AG10803 (cell line): ENCODE measurements at places on chromosomes 7 and 10.

GRCh38 chr7:118502235-118502634, 277.7 kb downstream of the ANKRD7 start:
- no peak for DNase-seq

DNA sequence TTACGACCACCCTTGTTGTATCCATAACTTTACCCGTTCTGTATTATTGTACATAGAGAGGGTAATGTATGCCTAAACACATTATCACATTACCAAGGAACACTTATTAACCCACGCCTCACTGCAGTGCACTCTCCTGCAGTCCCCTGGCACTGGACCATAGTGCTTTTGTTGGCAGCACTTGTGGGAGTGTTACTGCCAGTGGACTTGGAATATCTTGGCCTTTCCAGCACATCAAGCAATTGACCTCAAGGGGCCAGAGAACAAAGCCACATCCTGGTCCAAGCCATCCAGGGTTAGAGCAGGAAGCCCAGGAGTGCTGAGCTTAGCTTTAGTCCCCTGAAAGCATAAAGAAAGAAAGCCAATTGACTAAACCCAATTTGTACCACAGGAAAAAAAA, 304.2 kb downstream of the PCDH15 start:
- DNase-seq, result no peak

DNA sequence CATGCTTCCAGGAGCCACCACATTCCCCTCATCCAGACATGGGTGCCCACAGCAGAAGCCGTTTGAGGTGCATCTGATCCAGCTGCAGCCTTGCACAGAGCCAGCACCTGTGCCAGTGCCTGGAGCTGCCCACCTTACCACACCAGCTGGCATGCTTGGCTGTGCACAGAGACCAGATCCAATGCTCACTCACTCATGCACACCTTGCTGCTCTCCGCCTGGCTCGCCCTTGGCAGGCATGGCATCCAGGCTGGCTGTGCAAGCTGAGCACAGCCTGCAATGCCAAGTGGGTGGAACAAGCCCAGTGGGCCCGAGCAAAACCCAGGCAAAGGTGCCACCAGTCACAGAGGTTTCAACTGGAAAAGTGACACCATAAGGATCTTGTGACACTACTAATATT, 66.9 kb upstream of the SEMA3A start:
- DNase-seq, result no peak

DNA sequence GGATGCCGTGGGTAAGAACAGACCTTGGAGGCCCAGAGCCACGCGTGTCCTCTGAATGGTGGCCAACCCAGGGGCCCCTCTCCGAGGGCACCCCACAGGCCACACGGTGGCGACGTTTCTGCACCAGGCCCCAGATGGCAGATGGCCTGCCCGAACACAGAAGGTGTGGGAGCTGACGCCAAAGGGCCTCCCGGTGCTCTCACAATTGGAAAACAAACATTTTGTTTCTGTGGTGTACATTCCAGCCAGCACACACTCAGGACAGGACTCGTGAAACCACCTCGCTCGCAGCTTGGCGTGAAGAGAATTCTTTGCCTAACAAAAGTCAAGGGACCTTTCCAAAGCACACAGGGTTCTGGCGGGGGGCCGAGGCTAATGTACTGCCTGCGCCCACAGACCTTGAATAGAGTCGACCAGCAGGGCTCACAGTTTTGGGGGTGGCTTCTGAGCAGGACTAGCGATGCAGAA, 112.1 kb downstream of the FAM53B start:
- DNase-seq, result no peak

DNA sequence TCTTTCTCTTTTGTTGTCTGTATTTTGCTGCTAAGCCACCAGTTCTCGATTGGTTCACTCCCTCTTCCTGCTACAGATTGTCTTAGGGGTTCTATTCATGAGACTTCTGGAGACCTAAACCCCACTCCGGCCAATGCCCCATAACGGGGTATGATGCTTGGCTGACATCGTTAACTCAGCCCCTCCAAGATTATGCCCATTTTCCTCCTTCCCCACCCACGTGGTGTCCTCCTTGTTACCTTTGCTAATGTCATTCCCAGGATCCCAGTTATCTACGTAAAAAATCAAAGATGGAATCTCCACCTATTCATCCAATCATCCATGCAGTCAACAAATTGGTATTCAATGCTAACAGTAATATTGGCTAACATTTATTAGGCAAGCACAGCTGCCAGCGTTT, 228.3 kb downstream of the CAMK1D start:
- DNase-seq, result no peak

DNA sequence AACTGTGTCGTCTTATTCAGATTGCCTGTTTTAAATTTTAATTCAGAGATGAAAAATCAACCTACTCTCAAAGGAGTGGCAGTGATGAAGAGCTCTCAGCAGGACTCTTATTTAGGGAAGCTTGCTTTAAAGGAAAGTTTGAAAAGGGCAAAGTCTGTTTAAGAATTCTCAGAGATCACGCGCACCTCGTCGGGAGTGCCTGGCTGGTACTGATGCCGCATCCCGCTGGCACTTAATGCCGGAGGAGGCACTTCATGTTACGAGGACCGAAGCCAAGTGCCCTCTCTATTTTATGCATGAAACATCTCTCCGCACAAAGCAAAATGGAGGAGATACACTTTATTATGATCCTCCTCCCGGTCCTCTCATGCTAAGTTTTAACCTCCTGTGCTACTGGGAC, 71.1 kb upstream of the INSYN2A start:
- DNase-seq, result no peak

- DNase-seq, result no peak
Observed at GRCh38 chr7:78172267-78172757, 373.7 kb downstream of the PHTF2 start.

GRCh38 chr7:610531-611280, 91.1 kb upstream of the PDGFA start:
- DNase-seq, result no peak

DNA sequence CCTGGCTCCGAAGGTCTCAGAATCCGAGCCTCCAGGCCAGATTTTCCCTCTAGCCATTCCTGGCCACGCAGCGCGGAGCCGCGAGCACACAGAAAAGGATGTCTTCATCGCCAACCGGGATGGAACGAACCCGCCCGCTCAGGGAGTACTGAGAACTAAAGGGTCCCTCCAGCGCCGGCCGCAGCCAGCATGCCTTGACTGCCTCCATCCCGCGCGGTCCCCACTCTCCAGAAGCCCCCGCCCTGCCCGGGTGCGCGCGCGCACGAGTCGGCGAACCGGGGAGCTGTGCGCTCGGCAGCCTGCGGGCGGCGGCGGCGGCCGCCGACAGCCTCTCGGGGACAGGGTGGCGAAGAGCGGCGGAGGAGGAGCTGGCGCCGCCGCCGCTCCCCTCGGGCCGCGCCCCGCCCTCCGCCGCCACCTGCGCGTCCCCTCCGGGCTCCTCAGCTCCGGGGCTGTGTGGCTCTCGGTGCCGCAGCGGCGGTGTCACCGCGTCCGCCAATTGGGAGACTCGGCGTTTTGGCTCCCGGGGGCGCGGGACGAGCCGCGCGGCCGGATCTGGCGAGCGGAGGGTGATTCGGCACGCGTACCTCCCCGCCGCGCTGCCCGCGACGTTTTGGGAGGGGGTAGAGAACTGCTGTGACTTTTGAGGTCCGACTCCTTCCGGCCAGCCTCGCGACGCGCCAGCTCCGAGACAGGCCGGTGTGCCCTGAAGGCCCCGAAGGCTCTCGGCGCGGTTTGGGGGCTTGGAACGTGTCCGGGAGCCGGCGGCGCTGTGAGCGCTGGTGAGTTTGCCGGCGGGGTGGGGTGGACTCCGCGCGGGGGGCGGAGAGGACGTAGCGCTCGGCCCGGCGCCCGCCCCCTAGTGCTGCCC, 453 bp upstream of the GALNT17 start:
- DNase-seq, result no peak

DNA sequence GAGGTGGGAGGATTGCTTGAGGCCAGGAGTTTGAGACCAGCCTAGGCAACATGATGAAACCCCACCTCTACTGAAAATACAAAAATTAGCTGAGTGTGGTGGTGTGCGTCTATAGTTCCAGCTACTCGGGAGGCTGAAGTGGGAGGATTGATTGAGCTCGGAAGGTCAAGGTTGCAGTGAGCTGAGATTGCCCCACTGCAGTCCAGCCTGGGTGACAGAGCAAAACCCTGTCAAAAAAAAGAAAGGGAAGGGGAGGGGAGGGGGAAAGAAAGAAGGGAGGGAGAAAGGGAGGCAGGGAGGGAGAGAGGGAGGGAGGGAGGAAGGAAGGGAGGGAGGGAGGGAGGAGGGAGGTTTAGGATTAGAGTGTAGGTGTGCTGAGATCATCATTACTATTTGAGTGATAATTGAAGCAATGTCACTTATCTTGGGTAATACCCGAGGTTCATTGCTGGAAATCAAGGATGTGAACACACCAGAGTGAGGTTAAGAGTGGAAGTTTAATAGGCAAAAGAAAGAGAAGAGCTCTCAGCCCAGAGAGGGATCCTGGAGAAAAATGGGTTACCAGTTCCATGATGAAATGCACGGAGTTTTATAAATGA, 27.6 kb downstream of the VCL start:
- DNase-seq, result no peak

DNA sequence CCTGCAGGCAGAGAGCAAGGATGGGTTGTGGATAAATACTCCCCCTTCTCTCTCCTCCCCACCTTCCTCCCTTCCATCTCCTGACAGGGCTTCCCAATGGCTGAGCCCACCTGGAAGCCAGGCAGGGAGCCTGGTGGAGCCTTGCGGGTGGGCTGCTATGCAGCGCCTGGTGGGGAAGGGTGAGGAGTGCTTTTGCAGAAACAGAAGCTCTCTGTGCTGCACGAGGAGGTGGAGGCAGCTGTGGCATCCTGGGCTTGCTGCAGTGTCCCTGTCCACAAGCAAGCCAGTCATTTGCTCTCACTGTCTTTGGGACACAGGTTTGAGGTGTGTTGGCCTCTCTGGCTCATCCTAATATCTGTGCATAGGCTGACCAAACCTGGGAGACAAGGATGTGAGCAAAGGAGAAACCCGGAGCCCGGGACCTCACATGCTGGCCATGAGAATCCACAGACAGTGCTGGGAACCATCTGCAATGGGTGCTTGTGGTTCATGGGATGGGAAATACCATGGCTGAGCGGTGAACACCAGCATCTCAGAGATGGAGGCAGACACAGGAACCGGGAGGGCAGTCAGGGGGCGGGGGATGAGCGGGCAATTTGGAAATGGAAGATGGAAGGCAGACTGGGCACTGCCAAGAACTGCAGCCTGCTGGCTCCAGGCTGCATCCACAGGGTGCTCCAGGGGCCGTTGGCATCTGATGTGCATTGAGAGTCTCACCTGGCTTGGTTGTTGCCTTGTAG, 364.2 kb downstream of the GLRX3 start:
- DNase-seq, result no peak

GRCh38 chr7:17184805-17185689, 113.4 kb upstream of the AHR start:
- peak; percentile 26 for DNase-seq

DNA sequence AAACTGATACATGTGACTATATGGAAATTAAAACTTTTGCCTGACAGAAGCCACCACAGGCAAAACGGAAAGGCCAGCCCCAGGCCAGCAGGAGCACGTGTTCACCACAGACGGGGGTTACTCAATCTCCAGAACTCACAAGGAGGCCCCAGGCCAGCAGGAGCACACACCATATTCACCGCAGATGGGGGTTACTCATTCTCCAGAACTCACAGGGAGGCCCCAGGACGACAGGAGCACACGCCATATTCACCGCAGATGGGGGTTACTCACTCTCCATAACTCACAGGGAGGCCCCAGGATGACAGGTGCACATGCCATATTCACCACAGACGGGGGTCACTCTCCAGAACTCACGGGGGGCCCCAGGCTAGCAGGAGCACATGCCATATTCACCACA, 61.5 kb downstream of the NKX6-2 start:
- peak; percentile 96 for DNase-seq

GRCh38 chr10:84837877-84838276, 509.5 kb downstream of the CCSER2 start:
- no peak for DNase-seq

- DNase-seq, result peak; percentile 72
Observed at GRCh38 chr10:110547139-110547761, 20.2 kb upstream of the SMC3 start.

- DNase-seq, result no peak
Observed at GRCh38 chr10:24849501-24850299, 102.7 kb downstream of the PRTFDC1 start.

DNA sequence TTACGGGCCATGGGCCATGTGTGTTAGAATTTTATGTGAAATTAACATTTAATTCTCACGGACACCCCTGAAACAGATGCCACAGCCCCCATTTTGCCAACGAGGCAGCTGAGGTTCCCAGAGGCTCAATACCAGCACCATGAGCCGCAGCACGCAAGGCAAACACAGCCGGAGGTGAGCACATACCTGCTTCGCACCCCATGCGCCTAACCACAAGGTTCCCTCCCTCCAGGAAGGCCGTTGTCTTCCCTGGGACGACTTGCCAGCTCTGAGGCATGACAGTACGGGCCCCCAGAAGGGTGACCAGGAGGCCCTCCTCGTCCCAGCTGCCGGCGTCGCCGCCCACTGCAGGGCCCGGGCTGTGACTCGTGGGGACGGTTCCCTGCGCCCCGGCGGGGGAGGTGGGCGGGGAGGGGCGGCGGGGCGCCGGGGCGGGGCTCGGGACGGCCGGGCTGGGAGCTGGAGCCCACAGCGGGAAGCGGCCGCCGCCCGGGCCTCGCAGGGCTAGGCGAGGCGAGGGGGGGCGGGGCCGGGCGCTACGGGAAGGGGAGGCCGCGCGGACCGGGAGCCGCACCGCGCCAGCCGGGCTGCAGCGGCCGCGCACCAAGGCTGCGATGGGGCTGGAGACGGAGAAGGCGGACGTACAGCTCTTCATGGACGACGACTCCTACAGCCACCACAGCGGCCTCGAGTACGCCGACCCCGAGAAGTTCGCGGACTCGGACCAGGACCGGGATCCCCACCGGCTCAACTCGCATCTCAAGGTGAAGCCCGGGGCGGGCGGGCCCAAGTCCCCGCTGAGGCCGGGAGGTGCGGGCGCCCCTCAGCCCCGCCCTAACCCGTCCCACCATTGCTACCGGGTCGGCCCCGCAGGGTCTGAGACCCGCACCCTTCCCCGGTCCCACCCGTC, at the start of gene CAV2:
CAV2 (plus strand) TSS at position 571 of the 910 bp plus-strand sequence; CDS start at position 615, 44 bp downstream.
- peak; percentile 59 for DNase-seq
